Stomach (tissue), 19 donors: ENCODE measurements at places on chromosomes 12 and 14. TPM values are rescaled to one million over a fixed set of nuclear protein-coding genes. Genes with fewer than 3 reads are reported as not detected.

Gene ZNF740
- 4.0 TPM for polyA plus RNA-seq

Gene NRIP2
- polyA plus RNA-seq = 0.63 TPM

Gene NPFF
- not detected for polyA plus RNA-seq

Gene GLT8D2
- 9.6 TPM for polyA plus RNA-seq

Gene SYNE3
- 0.76 TPM for polyA plus RNA-seq

Gene PPP1R1A
- 5.9 TPM for polyA plus RNA-seq

Gene ZNF84
- 7.5 TPM for polyA plus RNA-seq

Gene ACYP1
- polyA plus RNA-seq = 9.3 TPM

Gene SPIC
- not detected for polyA plus RNA-seq

Gene PAPLN
- polyA plus RNA-seq = 5.4 TPM

Gene CAPZA3
- polyA plus RNA-seq = 7.3 TPM

Gene TMEM260
- 8.5 TPM for polyA plus RNA-seq

Gene IKBIP
- 5.8 TPM for polyA plus RNA-seq

Gene CEBPE
- 0.37 TPM for polyA plus RNA-seq

Gene OVCH1
- polyA plus RNA-seq = not detected

Gene PRDM4
- 8.3 TPM for polyA plus RNA-seq

Gene PMCH
- polyA plus RNA-seq = not detected

Gene LRTM2
- not detected for polyA plus RNA-seq

Gene SSTR1
- polyA plus RNA-seq = 4.2 TPM

Gene TMEM233
- polyA plus RNA-seq = 0.10 TPM

Gene KRT2
- polyA plus RNA-seq = not detected

Gene DPY19L2
- 0.46 TPM for polyA plus RNA-seq

Gene KRT83
- polyA plus RNA-seq = not detected

Gene SMCO3
- not detected for polyA plus RNA-seq

Gene BDKRB1
- 1.2 TPM for polyA plus RNA-seq

Gene HOXC4
- polyA plus RNA-seq = 0.92 TPM

Gene CLEC7A
- polyA plus RNA-seq = 1.9 TPM

Gene MGST1
- polyA plus RNA-seq = 109 TPM

Gene CAND1
- 11.6 TPM for polyA plus RNA-seq

Gene PLA2G1B
- 10.2 TPM for polyA plus RNA-seq

Gene CISTR
- not detected for polyA plus RNA-seq

Gene PRB2
- polyA plus RNA-seq = not detected

Gene CCDC196
- polyA plus RNA-seq = not detected

Gene ERBB3
- polyA plus RNA-seq = 43.1 TPM
